ENCODE measurements at places on chromosomes 16 and 17.

DNA sequence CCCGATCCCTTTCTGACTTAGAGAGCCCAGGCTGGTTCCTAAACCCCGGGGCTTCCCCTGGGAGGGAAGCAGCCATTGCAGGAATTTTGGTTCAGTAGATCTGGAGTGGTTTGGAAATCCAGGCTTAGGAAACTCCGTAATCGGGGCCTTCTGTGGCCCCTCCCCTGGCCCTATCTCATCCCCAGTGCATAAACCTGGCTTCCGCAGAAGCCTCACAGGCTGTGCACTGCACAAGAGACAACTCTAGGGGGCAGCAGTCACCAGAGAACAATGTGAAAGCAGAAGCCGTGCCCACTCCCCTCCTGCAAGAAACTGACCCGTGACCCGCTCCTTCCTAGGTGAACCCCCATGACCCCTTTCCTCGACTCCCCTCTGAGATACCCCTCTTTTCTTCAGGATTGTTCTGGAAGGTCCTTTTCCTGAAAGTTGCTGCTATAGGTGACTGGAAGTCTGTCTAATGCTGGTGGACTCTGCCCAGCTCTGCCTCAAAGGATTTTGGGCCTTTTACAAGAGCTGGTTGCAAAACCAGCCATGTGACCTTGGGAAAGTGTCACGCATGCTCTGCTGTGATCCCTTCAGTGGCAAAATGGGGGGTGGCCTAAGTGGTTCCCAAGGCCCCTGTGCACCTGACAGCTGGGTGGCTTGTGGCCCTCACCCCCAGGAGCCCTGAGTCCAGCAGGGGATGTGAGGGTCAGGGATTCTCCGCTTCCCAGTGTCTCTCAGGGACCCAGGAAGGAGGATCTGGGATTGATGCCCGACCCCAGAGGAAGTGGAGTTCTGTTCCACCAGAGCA is 14.4 kb downstream of the GUCY2D start:
- no peak overlapping the region for H3K27ac ChIP-seq
- H3K27me3 ChIP-seq, result no peaks in the 10 kb centered on the region
- no peak for DNase-seq
- no peaks in the 10 kb centered on the region for H3K36me3 ChIP-seq
- H3K4me3 ChIP-seq, result no peak overlapping the region
- no peaks in the 10 kb centered on the region for H3K4me1 ChIP-seq

GRCh38 chr17:8994319-8994718 is 27.0 kb upstream of the NTN1 start:
- no peaks in the 10 kb centered on the region for H3K36me3 ChIP-seq
- no peaks in the 10 kb centered on the region for H3K27me3 ChIP-seq
- peak; percentile 34 for DNase-seq
- H3K4me3 ChIP-seq, result no peak overlapping the region

DNA sequence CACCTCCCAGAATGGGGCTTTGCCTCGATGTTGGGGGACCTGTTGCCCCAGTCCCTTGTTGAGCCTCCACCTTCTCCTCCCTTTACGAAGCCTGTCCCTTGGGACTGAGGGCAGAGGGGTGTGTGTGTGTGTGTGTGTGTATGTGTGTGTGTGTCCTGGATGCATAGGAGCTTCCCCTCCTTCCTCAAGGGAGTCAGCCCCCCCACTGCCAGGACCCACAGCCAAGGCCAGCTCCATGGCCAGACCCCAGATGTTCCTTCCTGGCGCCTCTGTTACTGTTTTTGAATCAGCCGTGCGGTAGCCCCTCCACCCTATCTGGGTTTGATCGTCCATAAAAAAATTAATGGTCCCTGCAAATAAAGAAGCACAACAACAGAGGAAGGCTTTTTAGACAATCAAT is 17.7 kb upstream of the DOK4 start:
- H3K4me3 ChIP-seq, result no peak overlapping the region
- H3K27me3 ChIP-seq, result no peaks in the 10 kb centered on the region
- no peaks in the 10 kb centered on the region for H3K4me1 ChIP-seq
- H3K27ac ChIP-seq, result no peak overlapping the region

GRCh38 chr16:49084628-49085390 is 196.8 kb downstream of the CBLN1 start:
- H3K27ac ChIP-seq, result no peak overlapping the region
- H3K36me3 ChIP-seq, result no peaks in the 10 kb centered on the region
- no peak overlapping the region for H3K4me3 ChIP-seq
- H3K4me1 ChIP-seq, result no peaks in the 10 kb centered on the region

DNA sequence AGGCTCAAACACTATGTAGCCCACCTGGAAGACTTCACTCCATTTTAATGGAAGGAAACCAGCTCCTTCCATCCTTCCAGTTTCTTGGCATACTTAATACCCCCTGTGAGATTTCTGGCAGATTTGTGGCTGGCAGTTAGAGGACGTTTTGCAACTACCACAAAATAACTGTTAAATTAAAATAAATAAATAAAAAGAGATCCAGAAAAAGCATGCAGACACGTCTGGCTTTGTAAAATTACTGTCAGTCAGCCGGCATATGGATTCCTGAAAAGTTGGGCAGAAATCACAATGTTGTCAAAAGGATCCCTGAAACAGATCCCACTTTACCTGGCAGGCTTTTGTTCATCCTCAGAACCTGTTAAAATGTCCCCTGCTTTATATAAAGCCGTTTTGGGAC is 113.9 kb downstream of the ASIC2 start:
- peaks cover 3% of the 10 kb centered on the region for H3K27me3 ChIP-seq
- no peak overlapping the region for H3K27ac ChIP-seq
- no peak for DNase-seq
- H3K36me3 ChIP-seq, result no peaks in the 10 kb centered on the region

DNA sequence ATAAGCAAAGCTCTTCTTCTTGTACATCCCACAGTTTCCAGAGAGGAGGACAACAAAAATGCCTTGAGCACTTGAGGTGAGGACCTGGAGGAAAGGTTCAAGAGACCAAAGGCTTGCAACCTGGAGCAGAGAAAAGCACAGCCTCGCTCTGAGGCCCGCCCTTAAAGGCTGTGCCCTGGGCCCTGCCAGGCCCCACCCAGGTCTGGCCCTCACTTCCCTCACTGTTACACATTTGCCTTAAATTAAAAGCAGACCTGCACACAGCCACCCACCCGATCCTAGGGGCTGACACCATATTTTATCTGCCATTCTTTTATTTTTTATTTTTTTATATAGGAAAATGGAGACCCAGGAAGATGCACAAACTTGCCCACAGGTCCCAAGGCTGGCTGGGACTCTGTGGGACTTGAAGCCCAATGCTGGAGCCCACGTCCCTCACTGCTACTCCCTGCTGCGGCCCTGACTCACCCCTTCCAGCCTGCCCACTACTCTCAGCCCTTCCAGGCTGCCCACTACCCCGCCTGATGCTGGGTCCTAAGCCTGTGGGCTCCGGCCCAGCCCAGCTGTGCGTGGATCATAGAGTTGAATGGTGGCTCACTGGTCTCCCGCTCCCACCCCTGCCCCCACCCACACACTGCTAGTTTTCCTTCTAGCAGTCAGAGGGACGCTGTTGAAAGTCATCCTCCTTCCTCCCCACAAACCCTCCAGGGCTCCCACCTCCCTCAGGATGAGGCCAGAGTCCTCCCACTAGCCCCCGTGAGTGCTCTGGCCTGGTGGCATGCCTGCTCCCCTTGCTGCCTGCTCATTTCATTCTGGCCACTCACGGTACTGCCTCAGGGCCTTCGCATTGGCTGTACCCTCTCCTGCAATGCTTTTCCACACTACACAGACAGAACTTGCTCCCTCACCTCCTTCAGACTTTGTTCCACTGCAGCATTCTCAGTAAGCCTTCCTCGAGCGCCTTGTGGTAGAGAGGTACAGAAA is 77.6 kb upstream of the MED9 start:
- no peak for DNase-seq
- no peak overlapping the region for H3K27ac ChIP-seq
- no peak overlapping the region for H3K4me3 ChIP-seq
- peaks cover 2% of the 10 kb centered on the region for H3K27me3 ChIP-seq

DNA sequence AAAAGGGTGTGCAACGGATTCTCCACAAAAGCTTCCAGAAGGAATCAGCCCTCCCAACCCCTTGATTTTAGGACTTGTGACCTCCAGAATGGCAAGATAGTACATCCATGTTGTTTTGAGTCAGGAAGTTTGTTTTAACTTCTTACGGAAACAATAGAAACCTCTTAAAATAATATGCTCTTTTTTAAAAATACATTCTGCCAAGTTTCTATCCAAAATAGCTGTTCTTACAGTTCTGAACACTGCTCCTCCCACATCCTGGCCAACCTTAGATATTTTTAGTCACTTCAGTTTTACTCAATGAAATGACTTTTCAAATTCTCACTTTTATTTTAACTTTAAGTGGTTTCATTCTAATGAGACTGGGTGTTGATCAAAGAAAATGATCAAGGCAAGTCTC is 156.4 kb downstream of the ZNF18 start:
- DNase-seq, result no peak
- no peaks in the 10 kb centered on the region for H3K36me3 ChIP-seq
- no peak overlapping the region for H3K4me3 ChIP-seq
- H3K27ac ChIP-seq, result no peak overlapping the region
- H3K27me3 ChIP-seq, result no peaks in the 10 kb centered on the region

DNA sequence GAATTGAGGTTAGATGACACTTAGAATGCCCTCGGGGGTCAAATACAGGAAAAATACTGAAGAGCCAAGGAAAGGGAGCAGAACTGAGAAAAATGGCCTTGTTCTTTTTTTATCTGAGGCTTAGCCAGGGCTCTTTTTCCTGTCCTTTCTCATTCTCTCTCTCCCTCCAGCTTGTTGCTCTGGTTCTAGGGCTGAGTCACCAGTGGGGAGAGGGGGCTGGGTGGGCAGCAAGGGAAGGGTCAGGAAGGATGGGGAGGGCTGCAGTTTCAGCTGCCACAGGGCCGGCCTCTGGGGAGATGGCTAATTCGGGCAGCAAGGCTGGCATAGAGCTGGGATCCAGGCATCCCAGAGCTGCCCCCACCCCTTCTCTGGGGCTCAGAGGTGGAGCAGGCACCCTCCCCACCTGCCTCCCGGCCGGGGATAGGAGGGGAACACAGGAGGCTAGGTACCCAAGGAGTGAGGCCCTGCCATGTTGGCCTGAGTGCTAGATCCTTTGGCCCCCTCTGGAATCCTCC is 3.9 kb downstream of the ITGA3 start:
- H3K27ac ChIP-seq, result no peak overlapping the region
- peaks cover 5% of the 10 kb centered on the region for H3K4me1 ChIP-seq
- no peak overlapping the region for H3K4me3 ChIP-seq
- DNase-seq, result no peak
- no peaks in the 10 kb centered on the region for H3K36me3 ChIP-seq

DNA sequence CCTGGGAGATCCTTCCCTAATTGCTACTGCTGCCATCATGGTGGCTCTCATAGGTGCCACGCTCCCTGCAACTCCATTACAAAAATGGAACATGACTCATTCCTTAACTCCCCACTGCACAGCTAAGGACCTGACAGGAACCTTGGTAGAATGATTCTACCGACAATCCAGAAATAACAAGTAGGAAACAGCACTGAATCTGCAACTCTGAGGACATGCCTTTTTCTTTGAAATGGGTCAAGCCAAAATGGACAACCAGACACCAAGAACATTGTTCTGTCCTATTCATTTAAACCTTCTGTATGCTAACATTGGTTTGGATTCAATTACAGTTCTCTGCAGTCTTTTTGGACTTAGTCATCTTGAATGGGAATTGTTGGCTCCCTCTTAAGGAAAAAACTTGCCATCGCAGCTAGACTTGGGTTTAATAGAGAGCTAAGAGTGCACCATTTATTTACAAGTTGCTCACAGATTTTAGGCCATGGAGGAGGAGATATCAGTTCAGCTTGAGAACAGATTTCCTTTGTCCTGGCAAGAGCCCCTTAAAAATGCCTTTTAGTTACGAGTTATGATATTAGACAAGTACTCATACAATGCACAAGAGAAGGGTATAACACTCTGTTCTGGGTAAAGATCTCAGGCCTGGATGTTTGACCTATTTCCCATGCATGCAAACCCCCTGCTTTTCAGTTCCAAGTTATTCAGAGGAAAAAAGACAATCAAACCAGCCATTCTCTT is 20.9 kb upstream of the NSRP1 start:
- peaks cover 3% of the 10 kb centered on the region for H3K4me1 ChIP-seq
- H3K27me3 ChIP-seq, result no peaks in the 10 kb centered on the region

DNA sequence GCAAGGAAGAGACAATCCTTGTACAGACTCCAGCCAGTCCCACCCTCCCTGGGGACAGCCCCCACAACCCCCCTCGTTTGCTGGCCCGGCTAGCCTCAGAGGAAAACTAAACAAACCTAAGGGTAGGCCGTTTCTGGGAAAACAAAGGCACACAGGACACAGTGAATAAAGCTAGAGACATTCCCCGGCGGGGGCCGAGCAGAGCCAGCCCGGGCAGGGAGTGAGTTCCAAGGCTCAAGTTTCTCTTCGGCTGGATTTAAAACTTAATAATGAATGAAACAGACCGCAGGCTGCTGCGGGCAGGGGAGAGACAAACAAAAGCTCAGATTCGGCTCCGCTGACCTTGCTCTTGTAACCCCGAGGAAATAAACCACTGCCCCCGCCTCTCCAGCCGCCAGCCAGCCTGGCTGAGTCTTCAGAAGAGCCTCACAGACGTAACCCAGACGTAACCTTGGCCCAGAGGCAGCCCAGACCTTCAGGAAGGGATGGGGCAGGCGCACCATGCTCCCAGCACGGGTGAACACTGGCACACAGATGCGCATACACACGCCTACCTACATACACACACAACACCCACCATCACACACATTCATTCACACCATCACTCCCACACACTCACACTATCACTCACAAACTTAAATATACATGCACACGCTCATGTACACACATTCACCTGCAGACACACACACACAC is 216.0 kb downstream of the ZNF423 start:
- no peak for DNase-seq
- H3K4me1 ChIP-seq, result peaks cover 20% of the 10 kb centered on the region
- no peak overlapping the region for H3K27ac ChIP-seq
- no peaks in the 10 kb centered on the region for H3K27me3 ChIP-seq
- no peaks in the 10 kb centered on the region for H3K36me3 ChIP-seq

- peaks cover 42% of the 10 kb centered on the region for H3K36me3 ChIP-seq
- peaks cover 12% of the 10 kb centered on the region for H3K4me1 ChIP-seq
- H3K27ac ChIP-seq, result no peak overlapping the region
- DNase-seq, result no peak
- H3K4me3 ChIP-seq, result no peak overlapping the region
Observed at GRCh38 chr17:82267575-82268379, 5.7 kb downstream of the CSNK1D start.

- H3K27me3 ChIP-seq, result peaks cover 2% of the 10 kb centered on the region
- H3K4me1 ChIP-seq, result no peaks in the 10 kb centered on the region
- H3K36me3 ChIP-seq, result no peaks in the 10 kb centered on the region
- H3K27ac ChIP-seq, result no peak overlapping the region
Observed at GRCh38 chr16:56238188-56238587, 46.9 kb downstream of the GNAO1 start.

- no peaks in the 10 kb centered on the region for H3K36me3 ChIP-seq
- 0 out of 2 replicates have a peak, but pooled peaks cover 3% of the 10 kb centered on the region for H3K4me1 ChIP-seq
- no peak for DNase-seq
- H3K27me3 ChIP-seq, result peaks cover 9% of the 10 kb centered on the region
- no peak within 1 kb of the TSS for H3K27ac ChIP-seq
Observed at GRCh38 chr17:62627219-62627903, at the start of gene MRC2. Gene MRC2 (plus strand): TSS chr17:62627670. CDS start chr17:62627803, 133 bp downstream.

GRCh38 chr17:76268991-76269981 is 4.1 kb downstream of the UBALD2 start:
- H3K4me1 ChIP-seq, result peaks cover 48% of the 10 kb centered on the region
- peak overlapping the region; percentile 84 for H3K4me3 ChIP-seq
- H3K27ac ChIP-seq, result peak overlapping the region; percentile 99
- no peaks in the 10 kb centered on the region for H3K36me3 ChIP-seq

- H3K36me3 ChIP-seq, result no peaks in the 10 kb centered on the region
- no peak overlapping the region for H3K4me3 ChIP-seq
- no peaks in the 10 kb centered on the region for H3K4me1 ChIP-seq
- DNase-seq, result no peak
- H3K27me3 ChIP-seq, result peaks cover 13% of the 10 kb centered on the region
Observed at GRCh38 chr16:50837324-50837723, 95.4 kb downstream of the CYLD start.

Data from GM12878 (cell line).